ENCODE measurements at places on chromosomes 16 and 17.
A peak's percentile ranks its signal among the peaks of the same experiment; 100 is the strongest.

- no peak for DNase-seq
Observed at GRCh38 chr17:46726206-46726605, 92.3 kb downstream of the WNT3 start.

GRCh38 chr16:3908951-3909437 is 28.5 kb upstream of the CREBBP start:
- DNase-seq = no peak

DNA sequence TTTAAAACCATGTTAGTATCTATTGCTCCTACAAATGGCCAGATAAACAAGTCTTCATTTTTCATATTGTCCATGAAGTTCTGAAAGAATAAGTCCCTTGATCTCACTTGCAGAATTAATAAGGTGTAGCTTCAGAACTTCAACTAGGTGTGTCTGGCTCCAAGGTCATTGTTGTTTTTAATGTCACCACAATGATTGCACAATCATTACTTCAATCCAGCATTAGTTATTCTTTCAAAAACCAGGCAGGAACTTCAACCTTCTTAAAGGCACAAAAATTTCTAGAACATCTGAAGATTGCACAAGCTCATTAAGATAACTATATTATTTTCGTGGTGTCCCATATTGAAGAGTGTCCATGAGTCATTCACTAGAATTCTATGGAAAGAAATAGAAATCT is 1386.4 kb downstream of the CDH11 start:
- no peak for DNase-seq

GRCh38 chr16:73179705-73180331 is 131.9 kb upstream of the ZFHX3 start:
- no peak for DNase-seq

- no peak for DNase-seq
Observed at GRCh38 chr16:24049113-24049512, 207.0 kb upstream of the CACNG3 start.

DNA sequence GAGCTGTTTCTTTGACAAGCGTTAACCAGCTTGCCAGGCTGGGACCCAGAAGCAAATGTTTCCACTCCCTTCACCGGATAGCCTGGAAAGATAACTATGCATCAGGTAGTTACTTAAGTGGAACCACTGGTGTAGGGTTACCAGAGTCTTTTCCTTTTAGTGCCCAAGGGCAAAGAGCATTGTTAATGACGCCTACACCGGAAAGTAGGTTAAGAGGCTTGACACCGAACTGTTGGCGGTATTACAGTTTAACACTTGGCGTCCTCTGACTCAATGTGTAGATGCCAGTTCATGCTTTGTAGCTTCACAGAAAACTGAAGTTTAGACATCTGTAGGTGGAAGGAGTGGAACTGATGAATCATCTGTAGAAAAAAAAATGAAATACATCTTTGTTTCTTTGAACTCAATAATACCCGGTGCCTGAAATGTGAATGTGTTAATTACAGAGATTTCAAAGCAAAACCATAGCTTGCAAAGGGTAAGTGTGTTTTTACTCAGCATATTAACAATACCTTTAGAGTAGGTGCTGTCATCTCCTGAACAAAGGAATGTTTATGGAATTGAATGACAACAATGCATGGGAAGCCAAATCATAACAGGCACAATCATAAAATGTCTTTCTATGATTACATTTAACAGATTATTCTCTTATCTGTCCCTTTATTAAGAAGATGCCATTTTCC is 426.7 kb upstream of the SALL1 start:
- DNase-seq = peak; percentile 70

GRCh38 chr16:64983963-64984362 is 137.9 kb downstream of the CDH11 start:
- no peak for DNase-seq

DNA sequence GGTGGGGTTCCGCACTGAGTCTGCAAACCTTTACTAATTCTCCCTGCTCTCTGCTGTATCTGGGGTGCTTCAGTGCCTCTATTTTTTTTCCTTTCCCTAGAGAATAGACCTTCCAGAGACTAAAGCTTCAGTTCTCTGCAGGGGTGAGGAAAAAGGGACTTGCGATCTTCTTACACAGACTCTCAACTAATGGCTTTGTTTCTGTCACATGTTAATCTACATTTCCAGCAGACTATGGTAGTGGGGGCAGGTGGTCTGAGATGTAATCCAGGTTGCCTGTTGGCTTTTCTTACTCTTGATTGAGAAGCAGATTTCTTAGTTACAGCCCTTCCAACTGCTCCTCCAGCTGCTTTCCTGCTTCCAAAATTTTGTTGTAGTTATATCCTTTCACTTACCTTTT is 229.0 kb upstream of the NLRP1 start:
- DNase-seq = no peak

GRCh38 chr17:45127548-45128300 is 4.6 kb downstream of the PLCD3 start:
- no peak for DNase-seq

GRCh38 chr17:17824119-17824782 is 12.5 kb downstream of the SREBF1 start:
- DNase-seq = no peak

GRCh38 chr16:54444851-54445458 is 158.4 kb upstream of the IRX3 start:
- no peak for DNase-seq

GRCh38 chr17:66951605-66951953 is 12.9 kb upstream of the CACNG4 start:
- no peak for DNase-seq

DNA sequence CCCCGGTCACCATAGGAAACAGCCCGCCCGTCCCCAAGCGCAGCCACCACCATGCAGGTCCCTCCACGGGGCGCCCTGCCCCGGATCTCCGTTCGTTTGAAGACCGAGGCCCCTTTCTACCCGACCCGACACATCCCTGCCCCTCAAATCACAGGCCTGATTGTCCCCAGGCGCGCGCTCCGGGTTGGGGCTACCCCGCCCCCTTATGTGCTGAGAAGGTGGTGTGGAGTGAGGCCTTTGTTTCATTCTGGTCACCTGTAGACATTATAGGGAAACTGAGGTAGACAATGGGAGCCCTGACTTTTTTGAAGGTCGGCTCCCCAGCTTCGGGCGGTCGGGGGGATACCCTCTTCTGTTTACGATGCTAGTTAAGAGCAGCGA is 763 bp upstream of the ACTG1 start:
- DNase-seq = no peak

DNA sequence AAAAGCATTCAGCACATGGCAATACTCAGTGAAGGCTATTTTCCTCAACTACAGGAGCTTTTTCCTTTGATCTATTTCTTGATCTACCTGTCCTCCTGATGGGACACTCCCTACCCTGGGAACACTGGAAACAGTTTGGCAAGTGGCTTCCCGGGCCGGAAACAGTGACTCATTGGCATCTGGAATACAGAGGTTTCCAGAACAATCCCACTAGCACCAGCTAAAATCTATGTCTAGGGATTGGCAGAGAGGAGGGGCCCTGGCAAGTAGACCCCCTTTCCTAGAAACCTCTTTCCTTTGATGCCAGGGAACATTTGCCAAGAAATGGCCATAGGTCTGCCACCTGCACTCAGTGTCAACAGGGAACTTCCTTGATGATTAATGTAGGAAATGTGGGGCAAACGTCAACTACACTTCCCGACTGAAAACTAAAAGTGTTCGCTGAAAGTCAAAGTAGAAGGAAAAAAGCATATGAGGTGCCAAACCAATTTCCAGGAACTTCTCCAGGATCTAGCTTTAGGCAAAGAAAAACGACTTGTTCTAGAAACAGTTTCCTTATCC is 30.4 kb upstream of the FBXW10B start:
- DNase-seq = no peak

- DNase-seq = no peak
Observed at GRCh38 chr16:27515874-27516353, 33.8 kb downstream of the GTF3C1 start.

- no peak for DNase-seq
Observed at GRCh38 chr16:177394-177822, 928 bp downstream of the HBA1 start.

GRCh38 chr17:43409131-43409530 is 10.3 kb downstream of the ARL4D start:
- no peak for DNase-seq

GRCh38 chr16:48201515-48202201 is 42.4 kb upstream of the LONP2 start:
- no peak for DNase-seq

DNA sequence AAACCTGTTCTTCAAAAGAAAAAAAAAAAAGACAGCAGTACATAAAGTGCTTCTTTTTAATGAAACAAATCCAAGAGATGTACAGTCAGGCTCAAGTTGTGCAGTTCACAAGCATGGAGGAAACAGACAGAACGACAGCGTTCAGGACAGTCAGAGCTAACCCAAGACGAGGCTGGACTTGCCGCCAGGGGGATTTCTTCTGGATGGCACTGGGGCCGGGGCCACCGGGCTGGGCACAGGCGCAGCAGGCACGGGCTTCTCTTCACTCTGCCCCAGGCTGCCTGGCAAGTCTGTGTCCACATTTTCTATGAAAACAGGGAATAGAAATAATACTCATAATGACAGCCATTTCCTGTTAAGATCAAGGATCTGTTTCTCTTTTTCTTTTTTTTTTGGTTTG is 4.4 kb upstream of the NT5C start:
- no peak for DNase-seq

- no peak for DNase-seq
Observed at GRCh38 chr17:57880086-57880456, 30.2 kb upstream of the MRPS23 start.

DNA sequence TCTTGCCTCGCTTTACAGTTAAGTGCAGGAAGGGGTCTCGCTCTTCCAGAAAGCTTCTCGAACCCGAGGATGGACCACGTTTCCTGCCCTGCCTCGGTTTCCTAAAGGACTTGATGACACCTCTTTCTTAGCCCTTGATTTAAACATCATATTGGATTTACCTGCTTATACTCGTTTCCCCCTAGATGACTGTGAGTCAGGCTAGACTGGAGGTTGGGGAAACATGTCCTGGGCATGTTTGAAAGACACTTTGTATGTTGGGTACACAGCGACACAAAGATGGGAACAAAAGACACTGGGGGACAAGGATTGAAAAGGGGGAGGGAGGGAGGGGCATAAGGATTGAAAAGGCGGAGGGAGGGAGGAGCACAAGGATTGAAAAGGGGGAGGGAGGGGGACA is 30.0 kb downstream of the SDK2 start:
- DNase-seq = no peak

DNA sequence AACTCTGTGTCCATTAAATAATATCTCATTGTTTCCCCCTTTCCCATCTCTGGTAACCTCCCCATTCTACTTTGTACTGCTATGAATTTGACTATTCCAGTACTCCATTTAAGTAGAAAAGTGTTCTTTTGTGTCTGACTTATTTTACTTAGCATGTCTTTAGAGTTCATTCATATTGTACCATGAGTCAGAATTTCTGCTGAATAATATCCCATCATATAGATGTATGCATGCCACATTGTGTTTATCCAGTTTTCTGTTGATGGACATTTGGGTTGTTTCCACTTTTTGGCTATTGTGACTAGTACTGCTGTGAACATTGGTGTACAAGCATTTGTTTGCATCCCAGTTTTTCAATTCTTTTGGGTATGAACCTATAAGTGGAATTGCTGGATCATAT is 6.0 kb downstream of the PPM1D start:
- DNase-seq = no peak

- no peak for DNase-seq
Observed at GRCh38 chr17:27989046-27989445, 53.4 kb upstream of the NLK start.

DNA sequence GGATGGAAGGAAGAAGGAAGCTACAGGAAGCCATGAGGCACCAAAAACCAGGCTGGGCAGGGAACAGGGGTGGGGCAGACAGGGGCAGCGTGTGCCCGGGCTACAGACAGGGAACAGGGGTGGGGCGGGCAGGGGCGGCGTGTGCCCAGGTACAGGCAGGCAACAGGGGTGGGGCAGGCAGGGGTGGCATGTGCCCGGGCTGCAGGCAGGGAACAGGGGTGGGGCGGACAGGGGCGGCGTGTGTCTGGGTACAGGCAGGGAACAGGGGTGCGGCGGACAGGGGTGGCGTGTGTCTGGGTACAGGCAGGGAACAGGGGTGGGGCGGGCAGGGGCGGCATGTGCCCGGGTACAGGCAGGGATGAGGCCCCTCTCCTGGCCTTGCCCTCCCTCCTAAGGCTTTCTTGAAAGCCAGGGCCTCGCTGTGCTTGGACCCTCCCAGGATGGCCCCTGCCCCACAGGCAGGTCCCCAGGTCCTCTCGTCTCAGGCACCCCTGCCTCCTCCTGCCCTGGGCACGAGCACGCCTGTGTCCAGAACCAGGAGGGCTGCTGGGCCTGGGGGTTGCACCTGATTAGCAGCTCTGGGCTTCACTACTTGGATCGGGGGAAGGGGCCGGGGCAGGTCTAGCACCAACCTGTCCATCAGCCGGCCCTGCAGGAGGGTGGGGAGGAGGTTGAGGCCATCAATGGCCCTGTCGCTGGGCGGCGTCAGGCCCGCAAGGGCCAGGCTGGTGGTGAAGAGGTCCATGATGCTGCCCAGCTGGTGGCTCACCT is 14.5 kb upstream of the APRT start:
- no peak for DNase-seq

- DNase-seq = no peak
Observed at GRCh38 chr16:49377196-49377755, 3.7 kb downstream of the C16orf78 start.

DNA sequence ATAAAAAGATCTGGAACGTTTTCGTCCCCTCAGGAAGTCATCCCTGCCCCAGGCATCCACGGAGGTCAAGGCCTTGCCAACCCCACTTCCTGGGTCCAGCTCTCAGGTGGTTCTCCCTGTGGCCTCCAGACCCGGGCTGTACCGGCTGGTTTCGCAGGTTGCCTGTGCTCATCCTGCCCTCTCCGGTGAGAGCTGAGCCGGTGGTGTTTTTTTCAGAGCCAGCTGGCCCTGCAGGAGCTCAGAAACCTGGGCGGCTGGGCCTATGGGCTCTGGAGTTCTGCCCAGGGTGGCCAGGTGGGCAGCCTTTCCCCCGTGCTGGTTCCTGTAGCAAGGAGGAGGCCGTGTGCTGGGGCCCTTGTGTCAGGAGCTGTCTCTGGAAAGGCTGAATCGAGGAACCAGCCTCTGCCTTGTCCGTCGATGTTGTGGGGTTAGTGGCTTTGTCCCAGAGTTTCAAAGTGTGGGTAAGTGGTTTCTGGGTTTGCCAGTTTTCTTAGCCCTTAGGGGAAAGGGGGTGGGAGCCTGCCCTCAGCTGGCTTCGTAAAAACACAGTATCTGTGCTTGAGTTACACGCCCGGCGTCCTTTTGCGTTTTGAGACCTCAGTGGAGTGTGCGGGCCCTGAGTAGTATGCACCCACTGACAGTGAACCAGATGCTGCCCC is 23.6 kb downstream of the C16orf90 start:
- DNase-seq = no peak

GRCh38 chr16:30407804-30408534 is 563 bp downstream of the ZNF771 start:
- no peak for DNase-seq

GRCh38 chr17:82151106-82151957 is 53.3 kb upstream of the FASN start:
- no peak for DNase-seq

Measured in NCI-H510A (cell line).